ENCODE measurements at places on chromosomes 2 and 18. TPM values are rescaled to one million over a fixed set of nuclear protein-coding genes. Genes with fewer than 3 reads are reported as not detected.

Gene CRYGD
- total RNA-seq, result not detected

Gene CNRIP1
- total RNA-seq, result not detected

Gene IL36A
- 1.0 TPM for total RNA-seq

Gene APLF
- total RNA-seq, result 8.7 TPM

Gene MTCL1
- 17.8 TPM for total RNA-seq

Gene DSG3
- total RNA-seq, result 765 TPM

Gene SKA1
- total RNA-seq, result under 0.01 TPM

Gene DTNA
- total RNA-seq, result 10.7 TPM

Gene KLHL41
- under 0.01 TPM for total RNA-seq

Gene NEU2
- not detected for total RNA-seq
